ENCODE measurements at places on chromosomes 2 and 18. TPM values are rescaled to one million over a fixed set of nuclear protein-coding genes. Genes with fewer than 3 reads are reported as not detected.

CELF4 gene
- 4.6 TPM for total RNA-seq

RAX gene
- total RNA-seq: not detected

CNDP1 gene
- 0.29 TPM for total RNA-seq

LINC00305 gene
- 1.6 TPM for total RNA-seq

RUFY4 gene
- not detected for total RNA-seq

HNRNPLL gene
- 122 TPM for total RNA-seq

MAPRE3 gene
- total RNA-seq: 18.0 TPM

NAT8 gene
- total RNA-seq: not detected

UPP2 gene
- total RNA-seq: not detected

TUBA3E gene
- total RNA-seq: not detected

SCN7A gene
- total RNA-seq: 3.3 TPM

TRABD2A gene
- total RNA-seq: 1.4 TPM

CDCA7 gene
- total RNA-seq: 19.3 TPM

KRTCAP3 gene
- total RNA-seq: 15.4 TPM

CPS1 gene
- total RNA-seq: 4.9 TPM

LYPD6B gene
- 140 TPM for total RNA-seq

TIA1 gene
- total RNA-seq: 523 TPM

TUBA4B gene
- total RNA-seq: not detected

HOXD3 gene
- not detected for total RNA-seq

CAPG gene
- 56.1 TPM for total RNA-seq

TMEM17 gene
- 5.9 TPM for total RNA-seq

HJURP gene
- 23.1 TPM for total RNA-seq

SEC11C gene
- 91.9 TPM for total RNA-seq

OTOF gene
- 0.11 TPM for total RNA-seq

TSHZ1 gene
- total RNA-seq: 16.9 TPM

RPRM gene
- 3.1 TPM for total RNA-seq

LRRTM4 gene
- total RNA-seq: 3.3 TPM

TEKT4 gene
- total RNA-seq: 0.34 TPM

STARD6 gene
- not detected for total RNA-seq

C2orf92 gene
- 17.4 TPM for total RNA-seq

CPO gene
- total RNA-seq: not detected

ROCK2 gene
- 41.9 TPM for total RNA-seq

SPEG gene
- total RNA-seq: 15.1 TPM

C2orf80 gene
- total RNA-seq: not detected

NMUR1 gene
- not detected for total RNA-seq

SPATS2L gene
- 110 TPM for total RNA-seq

CREG2 gene
- 0.65 TPM for total RNA-seq

MC4R gene
- total RNA-seq: not detected

ATOH8 gene
- total RNA-seq: 1.3 TPM

CYP20A1 gene
- 25.4 TPM for total RNA-seq

FRZB gene
- 45.5 TPM for total RNA-seq

RSAD2 gene
- 4.4 TPM for total RNA-seq

C2orf66 gene
- 0.38 TPM for total RNA-seq

FLACC1 gene
- 0.69 TPM for total RNA-seq

NOSTRIN gene
- total RNA-seq: 4.0 TPM

TMEM163 gene
- 3.7 TPM for total RNA-seq

GALR1 gene
- 4.0 TPM for total RNA-seq

NEDD4L gene
- 162 TPM for total RNA-seq

Measured in progenitor cell of endocrine pancreas (in vitro differentiated cells).